BJ (cell line): ENCODE measurements at places on chromosomes 16 and 17. TPM values are rescaled to one million over a fixed set of nuclear protein-coding genes. Genes with fewer than 3 reads are reported as not detected.
A peak's percentile ranks its signal among the peaks of the same experiment; 100 is the strongest.

The RAC3 gene
- 7.5 and 11.5 TPM in 2 replicates for polyA plus RNA-seq

The KRT12 gene
- not detected in 2 replicates for polyA plus RNA-seq

The SCN4A gene
- polyA plus RNA-seq = 0.06 TPM in 1 of 2 replicates, not detected in the other

The HS3ST2 gene
- polyA plus RNA-seq = not detected in 2 replicates

The TMEM238L gene
- polyA plus RNA-seq = not detected in 2 replicates

- no peak for DNase-seq
Observed at GRCh38 chr17:80430446-80431245, 15.7 kb downstream of the ENDOV start.

- no peak for DNase-seq
Observed at GRCh38 chr17:8798176-8798845, 854 bp downstream of the MFSD6L start.

GRCh38 chr17:885971-886571 is 93.5 kb downstream of the NXN start:
- no peak for DNase-seq

GRCh38 chr17:55734128-55734781 is 11.6 kb upstream of the TMEM100 start:
- no peak for DNase-seq

DNA sequence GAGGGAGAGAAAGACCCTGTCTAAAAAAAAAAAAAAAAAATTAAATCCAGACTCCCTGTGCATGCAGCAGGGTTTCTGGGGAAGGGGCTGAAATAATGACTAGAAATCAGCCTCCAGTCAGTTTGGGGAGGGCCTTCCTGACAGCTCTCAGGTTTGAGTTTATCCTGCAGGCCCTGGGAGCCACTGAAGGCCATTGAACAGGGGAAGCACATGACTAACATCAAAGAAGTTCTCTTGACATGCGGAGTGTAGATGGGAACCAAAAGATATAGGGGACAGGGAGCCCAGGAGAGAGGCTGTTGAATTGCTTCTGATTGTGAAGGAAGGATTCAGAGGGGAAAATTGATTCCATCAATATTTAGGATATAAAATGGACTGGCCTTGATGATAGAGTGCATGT is 2.8 kb upstream of the RABEP2 start:
- no peak for DNase-seq

- DNase-seq = no peak
Observed at GRCh38 chr17:47982091-47982617, 11.2 kb downstream of the CDK5RAP3 start.

GRCh38 chr17:37828651-37829124 is 83.8 kb upstream of the HNF1B start:
- no peak for DNase-seq

DNA sequence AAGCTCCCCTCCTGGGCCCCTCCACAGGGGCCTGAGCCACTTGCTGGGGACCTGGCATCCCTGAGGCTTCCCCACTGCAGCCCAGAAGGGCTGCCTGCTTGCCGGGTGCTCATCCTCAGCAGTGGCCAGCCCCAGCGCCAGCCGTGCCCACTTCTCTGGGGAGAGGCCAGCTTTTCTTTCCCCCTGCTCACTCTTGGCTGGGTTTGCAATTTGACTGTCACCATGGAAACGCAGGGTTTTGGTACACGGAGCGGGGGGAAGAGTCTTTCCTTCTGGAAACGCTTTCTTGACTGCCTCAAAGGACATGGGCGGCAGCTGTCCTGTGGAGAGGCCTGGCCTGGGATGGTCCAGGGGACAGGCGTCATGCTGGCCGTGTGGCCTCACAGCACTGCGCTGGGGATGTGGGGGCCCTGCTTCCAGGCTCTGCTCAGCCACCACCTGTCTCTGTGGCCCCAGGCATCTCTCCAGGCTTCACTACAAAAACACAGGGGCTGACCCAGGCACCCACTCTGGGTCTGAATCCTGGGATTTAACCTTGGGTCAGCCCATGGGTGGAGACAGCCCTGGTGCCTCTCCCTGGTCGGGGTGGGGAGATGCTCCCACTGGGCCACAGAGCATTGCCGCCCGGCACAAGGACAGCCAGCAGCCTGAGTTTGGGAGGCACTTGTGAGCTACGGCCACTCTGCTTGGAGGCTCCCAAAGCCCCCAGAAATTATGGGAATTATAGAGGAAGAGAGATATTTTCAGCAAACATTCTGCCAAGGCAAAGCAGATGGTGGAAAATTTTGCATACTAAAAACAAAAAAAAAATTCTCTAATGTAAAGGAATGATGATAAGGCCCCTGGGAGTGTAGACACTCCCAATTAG is 45.9 kb upstream of the DOC2B start:
- no peak for DNase-seq

DNA sequence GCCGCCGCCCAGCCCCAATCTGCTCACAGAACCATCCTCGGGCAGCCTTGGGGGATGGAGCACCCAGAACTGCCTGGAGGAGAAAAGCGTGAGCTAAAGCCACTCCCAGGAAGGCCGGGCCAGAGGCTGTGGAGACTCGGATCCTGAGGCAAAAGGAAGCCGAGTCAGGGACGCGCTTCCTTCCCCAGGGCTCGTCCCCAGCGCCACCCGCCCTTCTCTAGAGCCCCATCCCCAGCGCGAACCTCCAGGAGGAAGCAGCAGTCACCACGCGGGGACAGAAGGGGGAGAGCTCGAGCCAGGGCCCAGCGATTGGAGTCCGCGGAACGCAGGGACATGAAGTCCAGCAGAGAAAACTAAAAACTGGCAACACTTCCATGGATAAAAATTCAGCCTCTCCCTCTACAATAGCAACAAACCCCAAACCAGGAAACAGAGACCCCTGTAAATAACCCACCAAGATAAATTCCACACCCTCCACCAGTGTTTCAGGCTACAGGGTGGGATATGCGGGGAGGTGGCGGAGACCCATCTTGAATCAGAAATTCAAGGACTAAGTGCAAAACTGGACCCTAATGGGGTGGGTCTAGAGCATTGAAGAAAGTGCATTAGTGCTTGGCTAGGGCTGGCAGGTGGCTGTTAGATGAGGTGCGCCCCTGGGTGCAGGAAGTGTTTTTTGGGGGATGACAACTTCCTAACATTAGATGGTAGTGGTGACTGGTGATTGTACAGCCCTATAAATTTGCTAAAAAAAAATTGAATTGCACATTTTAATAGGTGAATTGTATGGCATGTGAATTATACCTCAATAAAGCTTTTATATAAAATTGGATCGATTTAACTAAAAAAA is 116.1 kb upstream of the METRNL start:
- peak; percentile 35 for DNase-seq

GRCh38 chr17:60887614-60888028 is 210.0 kb downstream of the BCAS3 start:
- DNase-seq = no peak

- DNase-seq = no peak
Observed at GRCh38 chr16:31352376-31353115, 2.4 kb upstream of the ITGAX start.

- DNase-seq = no peak
Observed at GRCh38 chr16:67807148-67807682, 526 bp downstream of the TSNAXIP1 start.
